ENCODE measurements at places on chromosomes 2 and 18.

GRCh38 chr2:235191978-235192377 is 240.2 kb downstream of the SH3BP4 start:
- DNase-seq, result no peak

DNA sequence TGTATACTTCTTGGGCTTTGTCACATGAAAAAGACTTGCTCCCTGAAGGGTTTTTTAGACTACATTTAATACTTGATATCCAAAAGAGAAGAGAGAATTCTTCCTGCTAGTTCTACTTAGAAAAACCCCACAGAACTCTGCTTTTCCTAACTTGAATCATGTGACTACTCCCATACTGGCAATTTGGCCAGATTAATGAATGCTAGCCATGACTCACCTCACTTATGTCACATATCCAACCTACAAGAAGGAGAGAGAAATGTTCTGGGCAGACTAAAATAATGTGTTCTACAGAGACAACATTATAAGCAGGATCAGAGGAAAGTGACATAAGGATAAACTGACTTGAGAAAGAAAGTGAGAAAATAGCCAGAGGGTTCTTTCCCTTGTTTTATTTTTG is 249.3 kb upstream of the GULP1 start:
- DNase-seq, result no peak

- no peak for DNase-seq
These were observed 460.3 kb upstream of the HNRNPA3 start for GRCh38 chr2:176752295-176752694.

GRCh38 chr18:35095983-35096676 is 54.9 kb downstream of the MAPRE2 start:
- DNase-seq, result no peak

DNA sequence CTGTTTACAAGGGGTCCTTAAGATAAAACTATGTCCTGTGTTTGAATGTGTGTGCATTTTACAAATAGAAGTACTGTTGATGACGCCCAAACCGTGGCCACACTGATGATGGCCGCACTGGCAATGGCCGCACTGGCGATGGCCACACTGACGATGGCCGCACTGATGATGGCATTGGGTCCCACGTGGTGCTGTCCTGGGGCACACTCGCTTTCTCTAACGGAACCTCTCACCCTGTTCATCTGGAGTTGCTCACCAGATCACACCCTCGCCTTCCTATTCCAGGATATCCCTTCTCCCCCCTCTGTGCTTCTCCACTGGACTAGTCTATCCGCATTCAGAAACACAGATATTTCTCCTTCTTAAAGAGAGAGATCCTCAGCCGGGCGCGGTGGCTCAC is 192.4 kb downstream of the EIPR1 start:
- DNase-seq, result no peak

All from T-helper 22 cell (primary cell).